ENCODE measurements at places on chromosomes 12 and 14. TPM values are rescaled to one million over a fixed set of nuclear protein-coding genes. Genes with fewer than 3 reads are reported as not detected.

The L2HGDH gene
- 3.8 TPM for total RNA-seq

The ASPG gene
- not detected for total RNA-seq

The CIDEB gene
- 1.1 TPM for total RNA-seq

The SLC11A2 gene
- total RNA-seq, result 67.7 TPM
